A549 treated with AZD2906 at 1 μM for 4 hours (cell line): ENCODE measurements at places on chromosomes 16 and 17. TPM values are rescaled to one million over a fixed set of nuclear protein-coding genes. Genes with fewer than 3 reads are reported as not detected.

The DPEP2 gene
- 0.05 TPM in 1 of 5 replicates, not detected in the others for total RNA-seq

The TBC1D3B gene
- total RNA-seq: 1.8 to 3.6 TPM (median 3.1 TPM) in 5 replicates

The FBXO31 gene
- total RNA-seq: 20.1 to 28.2 TPM (median 27.0 TPM) in 5 replicates

The IGFALS gene
- 0.03 to 0.18 TPM (median 0.06 TPM) in 4 of 5 replicates, not detected in the other for total RNA-seq

The KIFC3 gene
- total RNA-seq: 111 to 139 TPM (median 132 TPM) in 5 replicates

The G6PC1 gene
- total RNA-seq: 0.02 to 0.04 TPM (median 0.03 TPM) in 3 of 5 replicates, not detected in the others

The ABCA6 gene
- total RNA-seq: 0.05 to 0.06 TPM in 2 of 5 replicates, not detected in the others

The CHST6 gene
- total RNA-seq: 0.09 to 0.30 TPM (median 0.20 TPM) in 5 replicates

The CTRB1 gene
- total RNA-seq: not detected in 5 replicates

The ABR gene
- 119 to 138 TPM (median 128 TPM) in 5 replicates for total RNA-seq

The HCFC1R1 gene
- 208 to 263 TPM (median 244 TPM) in 5 replicates for total RNA-seq

The ZNF286A gene
- total RNA-seq: 21.3 to 41.6 TPM (median 25.2 TPM) in 5 replicates

The FBXL19 gene
- 12.0 to 20.0 TPM (median 16.8 TPM) in 5 replicates for total RNA-seq

The KRT12 gene
- not detected in 5 replicates for total RNA-seq

The CD300H gene
- total RNA-seq: 0.12 to 0.72 TPM (median 0.43 TPM) in 4 of 5 replicates, not detected in the other

The UMOD gene
- total RNA-seq: not detected in 5 replicates

The P2RX5 gene
- total RNA-seq: 16.3 to 24.9 TPM (median 22.8 TPM) in 5 replicates

The DNASE1L2 gene
- 0.60 to 1.7 TPM (median 1.3 TPM) in 5 replicates for total RNA-seq

The ARHGDIG gene
- 2.0 to 3.1 TPM (median 2.7 TPM) in 5 replicates for total RNA-seq

The IGF2BP1 gene
- 52.8 to 81.7 TPM (median 76.0 TPM) in 5 replicates for total RNA-seq

The CDC27 gene
- 61.7 to 92.2 TPM (median 69.3 TPM) in 5 replicates for total RNA-seq

The DNAAF8 gene
- total RNA-seq: 0.87 to 1.6 TPM (median 1.3 TPM) in 5 replicates

The INO80E gene
- total RNA-seq: 99.1 to 113 TPM (median 102 TPM) in 5 replicates

The KRTAP4-4 gene
- total RNA-seq: not detected in 5 replicates

The DPEP3 gene
- total RNA-seq: not detected in 5 replicates

The PRDM7 gene
- total RNA-seq: 0.02 TPM in 1 of 5 replicates, not detected in the others

The LAT gene
- total RNA-seq: 2.7 to 4.3 TPM (median 3.6 TPM) in 5 replicates

The C16orf54 gene
- not detected in 5 replicates for total RNA-seq

The PRAC2 gene
- not detected in 5 replicates for total RNA-seq

The RILP gene
- 11.8 to 20.0 TPM (median 17.7 TPM) in 5 replicates for total RNA-seq

The SLC35G6 gene
- not detected in 5 replicates for total RNA-seq

The NTN3 gene
- total RNA-seq: 0.05 to 0.07 TPM (median 0.06 TPM) in 3 of 5 replicates, not detected in the others

The RCVRN gene
- not detected in 5 replicates for total RNA-seq

The KRTAP3-1 gene
- total RNA-seq: not detected in 5 replicates

The MYCBPAP gene
- 0.35 to 0.89 TPM (median 0.54 TPM) in 5 replicates for total RNA-seq

The ALOXE3 gene
- 5.9 to 10.2 TPM (median 7.3 TPM) in 5 replicates for total RNA-seq

The KRT27 gene
- not detected in 5 replicates for total RNA-seq

The COPZ2 gene
- 12.0 to 20.8 TPM (median 16.8 TPM) in 5 replicates for total RNA-seq

The ABCC6 gene
- 0.72 to 1.4 TPM (median 0.80 TPM) in 5 replicates for total RNA-seq

The KCNG4 gene
- not detected in 5 replicates for total RNA-seq
